ENCODE measurements at places on chromosomes 3 and 15. TPM values are rescaled to one million over a fixed set of nuclear protein-coding genes. Genes with fewer than 3 reads are reported as not detected.

DNA sequence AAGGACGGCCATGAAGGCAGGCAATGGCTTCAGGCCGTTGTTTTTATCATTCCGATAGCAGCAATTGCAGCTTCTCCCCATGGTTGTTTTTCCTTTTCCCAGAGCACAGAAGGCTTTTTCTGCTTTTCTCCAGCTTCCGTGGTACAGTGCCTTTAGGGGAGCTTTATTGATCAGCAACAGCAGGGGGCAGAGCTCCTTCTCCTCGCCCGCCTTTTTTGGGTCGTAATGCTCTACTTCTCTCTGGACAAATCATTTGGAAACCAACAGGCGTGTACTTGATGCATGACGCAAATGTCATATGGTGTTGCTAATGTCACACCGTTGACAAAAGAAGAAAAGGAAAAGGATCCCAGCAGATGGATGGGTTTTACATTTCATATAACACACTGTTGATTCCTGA is 79.7 kb upstream of the SNRK start:
- no peak for DNase-seq

- peak; percentile 12 for DNase-seq
Measured at GRCh38 chr3:17811646-17812045, 69.2 kb upstream of the TBC1D5 start.

DNA sequence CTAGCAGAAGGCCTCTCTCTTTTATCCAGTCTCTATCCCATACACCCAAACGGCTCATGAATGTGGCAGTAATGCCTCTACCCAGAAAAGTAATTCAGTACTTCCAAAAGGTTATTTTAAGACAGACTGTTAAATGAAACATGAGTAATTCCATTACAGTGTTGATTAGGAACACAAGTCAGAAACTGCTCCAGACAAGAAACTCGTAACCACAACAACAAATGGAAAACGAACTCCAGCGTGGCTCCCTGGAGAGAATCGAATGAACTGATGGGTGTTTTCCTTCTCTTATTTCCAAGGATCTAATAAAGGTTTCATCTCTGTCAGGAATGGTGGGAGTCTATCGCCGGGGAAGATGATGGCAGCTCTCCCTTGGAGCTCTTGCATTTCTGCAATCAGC is 228.4 kb downstream of the MAGI1 start:
- DNase-seq = no peak

- no peak for DNase-seq
Measured at GRCh38 chr3:40780925-40781406, 256.2 kb downstream of the ZNF621 start.

GRCh38 chr15:86629409-86630356 is 550.0 kb downstream of the AGBL1 start:
- no peak for DNase-seq

Gene ACY1
- total RNA-seq = 45.8 TPM
